ENCODE measurements at places on chromosomes 1 and 21.
A peak's percentile ranks its signal among the peaks of the same experiment; 100 is the strongest.

DNA sequence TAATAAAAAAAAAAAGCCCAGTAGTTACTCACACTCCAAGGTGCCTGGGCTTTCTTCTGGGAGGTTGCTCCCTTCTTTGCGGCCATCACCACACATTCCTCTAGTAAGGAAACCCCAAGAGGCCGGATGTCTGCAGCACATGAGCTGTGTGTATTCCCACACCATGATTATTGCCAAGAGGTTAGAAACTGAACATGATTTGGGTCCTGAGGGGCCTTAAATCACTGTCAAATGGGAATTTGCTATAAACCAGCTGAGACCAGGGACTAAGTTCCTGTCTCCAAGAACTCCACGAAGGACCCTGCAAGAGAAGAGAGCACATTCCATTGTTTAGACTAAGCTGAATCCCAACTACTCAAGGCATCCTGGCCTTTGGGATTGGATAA, 85.3 kb upstream of the SSX2IP start:
- H3K27me3 ChIP-seq: no peaks in the 10 kb centered on the region
- no peak for DNase-seq
- H3K27ac ChIP-seq: no peak overlapping the region

- H3K4me3 ChIP-seq: no peak overlapping the region
- no peaks in the 10 kb centered on the region for H3K4me1 ChIP-seq
- H3K36me3 ChIP-seq: no peaks in the 10 kb centered on the region
- peak; percentile 58 for DNase-seq
Observed at GRCh38 chr1:21537511-21537931, 28.3 kb downstream of the ALPL start.

- no peak overlapping the region for H3K27ac ChIP-seq
- no peak for DNase-seq
- no peaks in the 10 kb centered on the region for H3K4me1 ChIP-seq
- H3K36me3 ChIP-seq: no peaks in the 10 kb centered on the region
- H3K4me3 ChIP-seq: no peak overlapping the region
Observed at GRCh38 chr21:17085707-17086106, 427.1 kb upstream of the CXADR start.

DNA sequence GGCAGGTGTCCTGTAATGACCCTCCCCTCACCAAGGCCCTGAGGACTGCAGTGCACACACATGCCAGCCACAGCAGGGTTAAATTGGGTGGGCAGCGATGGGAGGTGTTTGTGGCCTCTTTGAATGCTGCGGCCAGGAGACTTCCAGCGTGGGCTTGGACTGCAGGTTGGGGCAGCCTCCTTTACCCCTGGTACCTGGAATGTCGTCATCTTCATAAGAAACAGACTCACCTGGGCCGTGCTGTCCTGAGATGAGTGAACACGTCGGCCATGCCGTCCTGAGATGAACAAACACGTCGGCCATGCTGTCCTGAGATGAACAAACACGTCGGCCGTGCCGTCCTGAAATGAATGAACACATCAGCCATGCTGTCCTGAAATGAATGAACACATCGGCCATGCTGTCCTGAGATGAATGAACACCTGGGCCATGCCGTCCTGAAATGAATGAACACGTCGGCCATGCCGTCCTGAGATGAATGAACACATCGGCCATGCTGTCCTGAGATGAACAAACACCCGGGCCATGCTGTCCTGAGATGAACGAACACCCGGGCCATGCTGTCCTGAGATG, 50.1 kb upstream of the COL6A1 start:
- no peaks in the 10 kb centered on the region for H3K36me3 ChIP-seq
- no peak for DNase-seq
- no peaks in the 10 kb centered on the region for H3K4me1 ChIP-seq
- no peak overlapping the region for H3K27ac ChIP-seq
- no peaks in the 10 kb centered on the region for H3K27me3 ChIP-seq

GRCh38 chr21:31974454-31974985, 101.7 kb downstream of the HUNK start:
- no peaks in the 10 kb centered on the region for H3K36me3 ChIP-seq
- H3K4me3 ChIP-seq: no peak overlapping the region
- DNase-seq: no peak
- H3K4me1 ChIP-seq: no peaks in the 10 kb centered on the region
- no peaks in the 10 kb centered on the region for H3K27me3 ChIP-seq
- no peak overlapping the region for H3K27ac ChIP-seq

GRCh38 chr21:36554411-36555157, 74.7 kb upstream of the CLDN14 start:
- H3K4me3 ChIP-seq: no peak overlapping the region
- no peaks in the 10 kb centered on the region for H3K27me3 ChIP-seq

DNA sequence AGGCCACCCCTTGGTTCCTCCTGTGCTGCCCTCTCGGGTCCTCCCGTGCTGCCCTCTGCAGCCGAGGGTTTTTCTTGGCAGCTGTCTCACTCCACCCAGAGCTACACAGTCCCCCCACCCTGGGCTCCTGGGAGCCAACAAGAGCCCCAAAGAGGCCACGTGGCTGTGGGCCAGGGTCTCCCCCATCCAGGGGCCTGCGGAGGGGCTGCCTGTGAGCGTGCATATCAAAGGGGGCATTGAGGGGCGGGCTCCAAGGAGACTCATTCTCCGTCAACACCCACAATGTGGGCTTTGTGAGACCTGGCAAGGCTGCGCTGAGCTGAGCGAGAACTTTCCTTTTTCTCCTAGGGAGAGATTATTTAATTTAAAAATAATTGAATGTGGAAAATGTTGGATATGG, 108.7 kb upstream of the ARHGEF16 start:
- no peak overlapping the region for H3K27ac ChIP-seq
- no peaks in the 10 kb centered on the region for H3K4me1 ChIP-seq
- no peaks in the 10 kb centered on the region for H3K27me3 ChIP-seq
- no peaks in the 10 kb centered on the region for H3K36me3 ChIP-seq
- H3K4me3 ChIP-seq: no peak overlapping the region

DNA sequence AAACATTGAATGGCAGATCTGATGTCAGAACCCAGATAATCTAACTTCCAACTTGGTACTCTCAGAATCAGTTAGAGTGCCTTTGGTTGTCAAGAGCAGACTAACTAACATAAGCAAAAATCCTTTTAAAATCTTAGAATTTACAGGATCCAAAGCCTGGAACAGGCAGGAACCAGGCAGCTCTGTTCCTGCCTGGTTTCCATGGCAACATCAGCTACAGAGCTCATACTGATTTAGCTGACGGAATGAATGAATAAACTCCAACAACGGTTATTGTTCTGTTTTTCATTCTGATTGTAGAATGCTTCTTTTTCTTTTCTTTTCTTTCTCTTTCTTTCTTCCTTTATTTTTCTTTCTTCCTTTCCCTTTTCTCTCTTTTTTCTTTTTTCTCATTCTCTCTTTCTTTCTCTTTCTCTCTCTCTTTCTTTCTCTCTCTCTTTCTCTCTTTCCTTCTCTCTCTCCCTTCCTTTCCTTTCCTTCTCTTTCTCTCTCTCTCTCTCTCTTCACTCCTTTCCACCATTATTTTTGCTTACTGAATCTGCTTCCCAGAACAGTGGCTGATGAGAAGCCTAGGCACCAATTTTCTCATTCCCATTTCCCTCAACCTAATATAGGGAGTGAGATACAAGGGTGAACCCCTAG, 121.6 kb downstream of the RGS7 start:
- DNase-seq: no peak
- no peak overlapping the region for H3K4me3 ChIP-seq
- no peaks in the 10 kb centered on the region for H3K4me1 ChIP-seq

DNA sequence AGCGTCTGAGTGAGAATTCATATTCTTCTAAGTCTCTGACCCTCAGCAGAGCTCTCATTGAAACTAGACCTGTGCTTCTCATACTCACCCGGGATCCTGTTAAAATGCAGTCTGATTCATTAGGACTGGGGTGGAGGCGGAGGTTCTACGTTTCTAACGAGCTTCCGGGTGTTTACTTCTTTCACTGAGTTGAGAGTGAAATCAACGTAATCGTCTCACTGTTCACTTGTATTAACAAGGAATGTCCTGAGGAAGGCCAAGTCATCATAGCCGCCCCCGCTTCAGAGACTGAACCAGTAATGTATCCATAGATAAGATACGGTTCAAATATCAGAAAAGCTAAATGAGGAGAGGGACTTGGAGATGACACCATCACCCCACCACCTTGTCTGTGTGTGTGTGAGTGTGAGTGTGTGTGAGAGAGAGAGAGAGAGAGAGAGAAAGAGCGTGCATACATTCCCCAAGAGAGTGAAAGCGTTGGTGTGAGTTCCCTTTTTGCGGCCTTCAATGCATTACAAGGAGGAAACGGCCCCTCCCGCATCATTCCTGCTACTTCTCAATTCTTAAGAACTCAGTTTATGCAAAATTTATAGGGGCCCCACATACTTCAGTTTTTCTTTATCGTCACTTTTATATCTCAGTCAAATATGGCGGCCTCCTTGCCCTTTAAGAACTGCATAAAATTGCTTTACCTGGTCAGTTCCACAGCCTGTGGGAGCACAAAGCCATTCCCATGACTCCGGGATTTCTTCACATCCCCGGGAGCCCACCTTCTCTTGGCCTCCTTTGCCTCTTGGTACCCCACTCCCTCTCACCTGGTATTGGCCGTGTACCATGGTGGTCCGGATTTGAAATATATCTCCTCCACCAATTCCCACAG, 19.8 kb downstream of the KMO start:
- H3K4me1 ChIP-seq: no peaks in the 10 kb centered on the region
- H3K4me3 ChIP-seq: no peak overlapping the region
- no peaks in the 10 kb centered on the region for H3K27me3 ChIP-seq
- no peak for DNase-seq
- no peak overlapping the region for H3K27ac ChIP-seq

DNA sequence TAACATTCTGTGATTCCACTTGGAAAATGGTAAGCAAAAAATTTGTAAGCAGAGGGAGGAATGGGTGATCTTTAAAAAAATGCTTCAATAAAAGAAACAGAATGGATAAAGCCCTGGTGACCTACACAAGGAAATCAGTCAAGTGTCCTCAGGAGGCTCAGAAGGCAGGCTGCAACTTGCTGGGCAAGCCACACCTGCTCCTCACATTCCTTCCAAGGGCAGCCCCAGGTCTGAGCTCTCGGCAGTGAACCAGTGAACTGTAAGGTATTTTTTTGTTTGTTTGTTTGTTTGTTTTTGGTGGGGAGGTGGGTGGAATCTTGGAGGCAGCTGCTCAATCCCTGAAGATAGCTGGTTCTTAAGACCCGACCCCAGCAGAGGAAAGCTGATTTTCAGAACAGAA, 4.4 kb downstream of the TACSTD2 start:
- H3K4me1 ChIP-seq: peaks cover 4% of the 10 kb centered on the region
- peak; percentile 63 for DNase-seq
- H3K36me3 ChIP-seq: no peaks in the 10 kb centered on the region
- no peak overlapping the region for H3K4me3 ChIP-seq
- H3K27me3 ChIP-seq: peaks cover 10% of the 10 kb centered on the region

DNA sequence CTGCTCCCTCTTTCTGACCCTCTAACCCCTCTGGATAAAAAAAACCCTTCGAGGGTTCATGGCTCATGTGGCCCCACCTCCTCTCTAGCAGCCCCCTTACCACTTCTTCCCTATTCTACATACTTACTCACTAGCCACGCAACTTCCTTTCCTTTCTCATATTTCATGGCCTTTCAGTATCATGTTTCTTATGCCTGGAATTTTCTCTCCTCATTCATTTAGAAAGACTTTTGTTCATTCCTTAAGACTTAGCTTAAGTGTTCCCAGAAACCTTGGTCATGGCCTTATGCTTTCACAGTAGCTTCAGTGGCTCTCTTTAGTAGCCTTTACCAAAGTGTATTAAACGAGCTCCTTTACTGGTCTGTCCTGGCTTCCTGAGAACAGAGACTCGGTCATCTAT, 6.1 kb downstream of the ACP6 start:
- H3K4me1 ChIP-seq: no peaks in the 10 kb centered on the region
- no peaks in the 10 kb centered on the region for H3K36me3 ChIP-seq
- no peak for DNase-seq
- H3K27ac ChIP-seq: no peak overlapping the region
- no peak overlapping the region for H3K4me3 ChIP-seq

- no peaks in the 10 kb centered on the region for H3K36me3 ChIP-seq
- H3K27ac ChIP-seq: no peak overlapping the region
- H3K27me3 ChIP-seq: no peaks in the 10 kb centered on the region
- DNase-seq: no peak
- H3K4me1 ChIP-seq: no peaks in the 10 kb centered on the region
- no peak overlapping the region for H3K4me3 ChIP-seq
Observed at GRCh38 chr1:191371626-191372025, 786.6 kb upstream of the RGS18 start.

GRCh38 chr1:221809091-221810029, 67.5 kb upstream of the DUSP10 start:
- no peaks in the 10 kb centered on the region for H3K4me1 ChIP-seq
- no peak overlapping the region for H3K27ac ChIP-seq
- H3K27me3 ChIP-seq: no peaks in the 10 kb centered on the region
- H3K4me3 ChIP-seq: no peak overlapping the region

DNA sequence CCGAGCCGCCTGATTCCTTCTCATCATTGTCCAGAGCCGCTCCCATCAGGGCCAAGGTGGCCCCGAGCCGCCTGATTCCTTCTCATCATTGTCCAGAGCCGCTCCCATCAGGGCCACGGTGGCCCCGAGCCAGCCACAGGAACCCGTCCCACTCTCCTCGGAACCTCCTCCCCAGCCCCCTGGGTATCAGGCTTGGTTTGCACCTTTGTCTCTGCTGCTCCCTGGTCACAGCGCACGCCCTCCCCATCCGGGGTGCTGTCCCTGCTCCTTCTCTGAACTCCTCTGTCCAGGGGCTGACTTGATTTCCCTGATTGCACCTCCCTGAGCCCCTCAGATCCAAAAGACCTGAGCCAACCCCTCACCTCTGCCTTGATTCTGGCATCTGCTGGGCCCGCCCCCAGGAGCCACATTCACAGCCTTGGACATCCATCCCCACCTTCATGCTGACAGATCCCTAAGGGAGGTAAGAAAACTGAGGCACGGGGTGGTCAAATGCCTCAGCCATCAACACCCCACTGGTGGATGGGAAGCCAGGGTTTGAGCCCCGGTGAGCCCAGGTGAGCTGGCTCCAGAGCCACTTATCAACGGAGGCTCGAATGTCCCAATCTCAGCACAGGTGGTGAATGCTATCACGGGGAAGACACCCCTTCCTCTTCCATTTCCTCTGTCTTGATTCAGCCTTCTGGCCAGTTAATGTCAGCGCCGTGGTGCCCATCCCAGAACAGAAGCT, 25.6 kb upstream of the COL18A1 start:
- H3K4me3 ChIP-seq: no peak overlapping the region
- H3K27ac ChIP-seq: no peak overlapping the region
- H3K36me3 ChIP-seq: no peaks in the 10 kb centered on the region
- peaks cover 5% of the 10 kb centered on the region for H3K4me1 ChIP-seq
- H3K27me3 ChIP-seq: no peaks in the 10 kb centered on the region

DNA sequence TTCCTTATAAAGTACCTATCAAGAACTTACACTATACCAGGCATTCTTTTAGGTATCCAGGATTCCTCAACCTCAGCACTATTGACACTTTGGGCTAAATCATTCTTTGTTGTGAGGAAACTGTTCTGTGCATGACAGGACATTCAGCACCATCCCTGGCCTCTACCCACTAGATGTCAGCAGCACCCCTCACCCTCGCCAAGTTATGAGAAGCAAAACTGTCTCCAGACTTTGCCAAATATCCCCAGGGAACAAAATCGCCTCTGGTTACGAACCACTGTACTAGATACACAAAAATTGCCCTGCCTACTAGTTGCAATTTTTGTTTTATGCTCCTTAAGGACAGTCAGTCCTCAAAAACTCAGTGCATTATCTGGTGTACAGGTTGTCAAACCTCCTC, 35.7 kb downstream of the PALMD start:
- H3K4me1 ChIP-seq: peaks cover 2% of the 10 kb centered on the region
- no peaks in the 10 kb centered on the region for H3K36me3 ChIP-seq
- no peaks in the 10 kb centered on the region for H3K27me3 ChIP-seq
